ENCODE measurements at places on chromosomes 6 and 20.

DNA sequence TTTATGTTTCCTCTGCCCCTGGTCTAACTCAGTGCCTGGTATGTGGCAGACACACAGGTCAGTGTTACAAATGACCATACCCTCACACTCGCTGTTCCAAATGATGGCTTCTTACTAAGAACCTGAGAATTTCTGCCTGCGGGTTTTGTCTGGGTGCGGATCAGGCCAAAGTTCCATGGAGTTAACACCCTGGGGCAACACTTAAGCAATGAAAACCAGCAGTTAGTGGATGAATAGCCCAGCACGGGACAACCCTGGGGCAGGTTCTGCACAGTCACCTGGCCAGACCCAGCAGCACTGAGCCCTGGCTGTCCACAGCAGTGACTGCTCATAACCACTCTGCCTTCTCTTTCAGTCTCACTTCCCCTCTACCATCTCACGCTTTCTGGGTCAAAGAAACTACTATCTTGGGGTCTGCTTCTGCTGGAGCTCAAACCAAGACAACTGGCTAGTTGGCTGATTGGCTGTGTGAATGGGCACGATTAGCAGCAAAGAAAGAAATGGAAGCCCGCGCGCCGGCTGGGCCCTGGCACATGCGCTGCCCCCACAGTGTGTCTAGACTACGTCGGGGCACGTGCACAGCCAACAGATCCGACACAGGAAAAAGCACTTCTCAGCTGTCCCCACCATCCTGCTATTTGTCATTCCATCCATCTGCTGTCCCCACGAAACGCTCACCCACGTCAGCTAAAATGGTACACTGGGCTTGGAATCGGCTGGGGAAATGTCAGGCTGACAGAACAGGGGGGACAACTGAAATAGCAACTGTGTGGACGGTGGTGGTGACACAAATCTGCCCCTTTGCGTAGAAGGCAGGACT is 36.6 kb downstream of the MGME1 start:
- no peak for DNase-seq

- no peak for DNase-seq
These were observed 408.4 kb downstream of the PKHD1 start for GRCh38 chr6:51678905-51679620.

- no peak for DNase-seq
These were observed 14.8 kb downstream of the FAXC start for GRCh38 chr6:99334526-99335127.

GRCh38 chr6:25017486-25017885 is 81.7 kb upstream of the RIPOR2 start:
- no peak for DNase-seq

GRCh38 chr6:30077218-30077617 is 1.6 kb upstream of the RNF39 start:
- no peak for DNase-seq

DNA sequence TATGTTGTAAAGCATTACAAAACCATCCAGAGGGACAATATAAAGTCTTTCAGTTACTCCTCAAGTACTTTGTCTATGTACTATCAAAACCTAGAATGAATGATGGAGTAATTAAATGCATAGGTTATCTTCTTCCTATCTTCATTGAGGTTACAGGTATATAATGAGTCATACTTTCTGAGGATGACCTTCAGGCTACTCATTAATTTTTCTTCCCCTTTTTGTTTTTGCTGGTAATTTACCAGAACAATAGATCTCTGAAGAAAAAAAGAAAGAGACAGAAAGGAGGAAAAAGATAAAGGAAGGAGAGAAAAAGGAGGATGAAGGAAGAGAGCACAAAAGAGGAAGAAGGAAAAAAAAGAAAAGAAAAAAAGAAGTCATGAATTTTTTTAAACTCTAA is 398.4 kb downstream of the TBC1D32 start:
- DNase-seq: no peak

GRCh38 chr6:14913931-14914330 is 331.9 kb upstream of the JARID2 start:
- no peak for DNase-seq

DNA sequence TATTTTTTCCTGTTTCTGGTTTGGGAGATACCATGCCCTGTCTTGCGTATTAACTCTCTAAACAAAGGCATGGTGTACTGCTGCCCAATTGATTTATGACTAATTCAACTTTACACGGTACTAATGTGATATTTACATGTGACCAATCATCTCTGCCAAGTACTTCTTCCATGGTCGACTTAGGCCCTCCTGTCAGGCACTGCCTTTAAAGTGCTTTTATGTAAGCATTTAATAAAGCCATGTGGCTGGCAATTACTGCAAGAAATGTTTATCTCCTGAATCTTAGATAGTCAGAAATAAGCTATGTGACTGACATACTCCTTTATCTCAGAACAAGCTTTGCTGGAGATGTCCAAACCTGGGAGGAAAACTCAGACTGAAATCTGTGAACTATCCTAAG is 323.4 kb downstream of the BTBD3 start:
- DNase-seq: no peak

DNA sequence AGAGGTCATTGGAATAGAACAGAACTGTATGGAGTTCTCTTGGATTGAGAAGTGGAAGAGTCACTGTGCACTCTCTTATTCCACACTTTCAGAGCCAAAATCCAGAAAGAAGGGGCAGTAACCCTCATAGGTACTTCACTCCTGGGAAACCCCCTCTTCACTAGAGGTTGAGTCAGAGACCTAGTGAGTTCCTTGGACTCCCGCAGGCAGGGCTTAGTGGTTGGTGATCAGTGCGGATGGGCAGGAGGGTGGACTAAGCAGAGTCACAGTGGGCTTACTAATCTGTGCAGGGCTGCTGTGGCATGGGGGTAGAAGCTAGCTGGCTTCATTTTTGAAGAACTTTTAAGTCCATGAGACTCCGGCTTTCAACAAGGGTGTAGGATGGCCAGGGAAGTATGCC is 95.0 kb upstream of the MLN start:
- no peak for DNase-seq

DNA sequence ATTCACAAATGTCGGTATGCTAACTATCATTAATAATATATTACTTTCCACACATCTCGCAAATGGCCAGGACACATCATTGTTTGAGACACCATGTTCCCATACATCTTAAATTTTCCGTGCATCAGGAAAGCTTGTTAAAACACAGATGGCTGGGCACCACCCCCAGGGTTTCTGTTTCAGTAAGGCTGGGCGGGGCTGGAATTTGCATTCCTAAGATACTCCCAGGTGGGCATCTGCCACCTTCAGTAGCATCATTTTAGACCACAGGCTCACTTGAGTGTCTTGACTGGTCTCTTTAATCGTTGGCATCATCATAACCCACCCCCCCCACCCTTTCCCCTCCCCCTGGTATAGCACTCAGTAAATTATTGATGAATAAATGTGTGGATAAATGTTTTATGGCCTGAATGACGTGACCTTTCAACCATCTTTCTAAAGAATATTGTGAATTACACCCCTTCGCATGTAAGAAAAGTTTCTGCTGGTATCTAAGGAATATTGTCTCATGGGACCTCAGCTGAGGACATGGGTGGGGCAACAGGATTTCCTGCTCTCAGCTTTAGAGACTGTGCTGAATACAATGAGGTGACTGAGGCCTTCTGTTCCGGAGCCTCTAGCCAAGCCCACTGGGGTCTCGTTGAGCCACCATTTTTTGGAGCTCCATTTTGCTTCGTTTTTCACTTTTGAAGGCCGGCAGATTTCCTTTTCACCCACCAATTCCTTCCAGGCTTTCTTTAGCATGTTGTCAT is 124.1 kb upstream of the NEDD9 start:
- DNase-seq: no peak

GRCh38 chr6:21792177-21792576 is 198.6 kb downstream of the SOX4 start:
- DNase-seq: no peak

DNA sequence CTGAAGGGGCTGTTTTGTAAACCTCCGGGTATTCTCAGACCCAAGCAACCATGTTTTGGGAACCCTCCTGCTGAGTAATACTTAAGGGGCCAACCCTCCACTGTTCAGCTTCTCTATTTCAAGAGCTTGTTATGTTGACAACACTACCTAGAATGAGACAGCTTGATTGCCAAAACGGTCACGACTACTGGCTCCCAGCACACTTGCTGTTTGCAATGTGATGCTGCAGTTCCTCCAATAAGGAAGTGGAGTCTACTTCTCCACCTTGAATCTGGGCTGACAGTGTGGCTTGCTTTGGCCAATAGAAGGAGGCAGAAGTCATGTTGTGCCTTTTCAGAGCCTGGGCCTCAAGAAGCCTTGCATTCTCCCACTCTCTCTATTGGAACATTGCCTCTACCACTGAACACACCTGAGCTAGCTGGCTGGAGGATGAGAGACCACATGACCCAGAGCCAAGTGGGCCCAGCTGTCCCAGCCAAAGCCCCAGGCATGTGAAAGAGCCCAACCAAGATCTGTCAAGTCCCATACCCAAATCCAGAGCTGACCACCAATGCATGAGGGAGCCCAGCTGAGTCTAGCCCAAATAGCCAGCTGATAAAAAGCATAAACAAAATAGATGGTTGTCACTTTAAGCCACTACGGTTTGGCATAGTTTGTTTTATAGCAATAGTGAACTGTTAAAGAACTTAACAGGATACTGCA is 108.0 kb downstream of the PRND start:
- DNase-seq: no peak

DNA sequence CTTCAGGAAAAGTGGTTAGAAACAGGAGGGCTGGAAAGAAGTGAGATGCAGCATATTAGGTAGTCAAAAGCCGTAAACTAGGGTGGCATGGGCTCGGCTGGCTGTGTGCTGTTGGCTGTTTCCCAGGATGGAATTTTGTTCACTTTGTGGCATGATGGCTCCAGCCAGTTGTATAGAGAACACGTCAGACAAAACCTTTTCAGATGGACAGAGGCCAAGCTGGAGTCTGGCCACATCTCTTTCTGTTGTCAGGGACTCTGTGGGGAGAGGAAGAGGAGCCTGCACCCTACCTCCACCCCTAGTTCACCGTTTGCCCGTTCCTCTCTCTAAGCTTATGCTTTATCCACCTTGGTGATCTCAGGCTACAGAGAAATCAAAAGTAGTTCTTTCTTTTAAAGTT is 22.0 kb downstream of the C6orf89 start:
- no peak for DNase-seq

DNA sequence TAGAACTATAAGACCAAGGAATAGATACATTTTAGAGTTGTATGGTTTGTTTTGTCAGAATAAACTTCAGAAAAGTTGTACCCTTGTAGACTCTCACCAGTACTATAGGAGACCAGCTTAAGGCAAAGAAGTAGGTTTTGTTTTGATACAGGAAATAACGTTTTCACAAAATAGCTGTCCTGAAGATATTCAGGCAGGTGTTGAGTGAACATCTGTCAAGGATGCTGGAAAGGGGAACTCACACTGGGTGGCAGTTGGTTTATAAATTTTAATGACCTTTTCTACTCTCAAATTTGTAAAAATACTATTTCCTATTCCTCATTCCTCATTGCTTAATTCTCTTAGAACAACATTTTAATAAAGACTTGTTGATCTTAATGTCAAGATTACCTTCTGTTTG is 174.0 kb upstream of the MAN1A1 start:
- DNase-seq: no peak

- no peak for DNase-seq
These were observed 251.5 kb downstream of the HIVEP2 start for GRCh38 chr6:142693441-142693840.

- no peak for DNase-seq
These were observed 13.5 kb upstream of the TGM2 start for GRCh38 chr20:38178581-38178980.

- DNase-seq: no peak
These were observed 177.9 kb downstream of the KIF16B start for GRCh38 chr20:16395366-16395765.

GRCh38 chr6:18493382-18493891 is 106.3 kb downstream of the RNF144B start:
- no peak for DNase-seq

DNA sequence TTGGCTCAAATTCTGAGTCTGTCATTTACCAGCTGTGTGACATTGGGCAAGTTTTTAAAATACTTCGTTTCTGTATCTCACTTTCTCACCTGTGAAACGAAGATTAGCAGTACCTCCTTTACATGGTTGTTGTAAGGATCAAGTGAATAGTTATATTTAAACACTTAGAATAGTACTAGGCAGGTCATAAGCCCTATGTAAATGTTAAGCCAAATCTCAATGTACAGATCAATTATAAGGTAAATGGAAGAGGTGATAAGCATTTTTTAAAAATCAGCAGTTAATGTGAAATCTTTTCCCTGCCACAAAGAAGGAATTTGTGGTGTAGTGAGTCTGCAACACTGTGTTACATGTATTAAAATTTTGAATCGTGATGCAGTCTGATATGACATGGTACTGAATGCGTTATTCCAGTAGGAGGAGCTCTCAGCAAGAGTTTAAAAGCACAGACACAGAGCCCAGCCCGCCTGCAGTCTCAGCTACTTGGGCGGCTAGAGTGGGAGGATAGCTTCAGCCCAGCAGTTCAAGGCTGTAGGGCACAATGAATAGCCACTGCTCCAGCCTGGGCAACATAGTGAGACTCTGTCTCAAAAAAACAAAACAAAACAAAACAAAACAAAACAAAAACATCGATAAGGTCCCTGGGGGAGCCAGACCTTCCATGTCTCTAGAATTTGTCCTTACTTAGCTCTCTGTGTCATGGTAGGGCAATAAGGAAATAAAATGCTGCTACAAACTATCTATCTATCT is 46.0 kb downstream of the GTF2H5 start:
- DNase-seq: peak; percentile 28

GRCh38 chr6:1335367-1336037 is 23.6 kb downstream of the FOXQ1 start:
- peak; percentile 62 for DNase-seq

GRCh38 chr6:163323274-163323673 is 91.2 kb upstream of the QKI start:
- no peak for DNase-seq

GRCh38 chr20:57587278-57587988 is 26.5 kb downstream of the PCK1 start:
- DNase-seq: no peak

GRCh38 chr20:1875762-1876161 is 19.4 kb upstream of the SIRPA start:
- no peak for DNase-seq

DNA sequence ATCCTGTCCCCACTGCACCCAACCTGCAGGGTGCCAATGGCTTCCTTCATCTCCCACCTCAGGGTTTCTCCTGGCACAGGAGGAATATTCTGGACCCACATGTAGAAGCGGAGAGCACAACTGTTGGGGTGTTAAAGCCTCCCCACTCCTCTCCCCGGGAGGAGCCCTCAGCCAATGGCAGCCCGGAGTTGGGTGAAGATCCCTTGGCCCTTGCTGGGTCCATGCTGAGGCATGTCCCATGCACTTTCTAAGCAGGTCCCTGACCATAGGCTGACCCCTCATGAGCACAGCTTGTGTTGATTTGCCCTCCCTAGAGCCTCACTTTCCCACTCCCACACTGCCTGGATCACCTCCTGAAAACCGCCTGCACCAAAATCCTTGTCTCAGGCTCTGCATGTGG is 97.2 kb upstream of the PMEPA1 start:
- no peak for DNase-seq

DNA sequence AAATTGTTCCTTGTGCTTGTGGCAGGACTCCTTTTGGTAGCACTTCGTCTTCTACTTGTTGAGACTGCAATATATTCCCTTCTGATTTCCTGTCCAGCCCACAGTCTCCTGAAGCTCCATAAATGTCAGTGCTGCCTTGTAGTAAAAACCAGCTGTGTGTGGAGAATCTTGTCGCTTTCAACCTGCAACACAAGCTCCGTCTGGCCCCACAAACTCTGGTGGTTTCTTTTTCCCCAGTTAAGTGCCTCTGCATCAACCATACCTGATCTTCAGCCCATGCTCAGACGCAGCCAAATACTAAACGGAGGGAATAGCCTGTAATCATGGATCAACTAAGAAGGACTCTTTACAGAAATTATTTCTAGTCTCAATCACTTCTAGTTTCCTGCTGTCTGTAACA is 1133.3 kb upstream of the ADGRB3 start:
- no peak for DNase-seq

- DNase-seq: no peak
These were observed 33.9 kb downstream of the TXLNB start for GRCh38 chr6:139257821-139258398.
